Kasumi-1 (cell line): ENCODE measurements at places on chromosomes 4 and X.

GRCh38 chr4:40412388-40412787, 77.3 kb downstream of the CHRNA9 start:
- DNase-seq, result no peak

DNA sequence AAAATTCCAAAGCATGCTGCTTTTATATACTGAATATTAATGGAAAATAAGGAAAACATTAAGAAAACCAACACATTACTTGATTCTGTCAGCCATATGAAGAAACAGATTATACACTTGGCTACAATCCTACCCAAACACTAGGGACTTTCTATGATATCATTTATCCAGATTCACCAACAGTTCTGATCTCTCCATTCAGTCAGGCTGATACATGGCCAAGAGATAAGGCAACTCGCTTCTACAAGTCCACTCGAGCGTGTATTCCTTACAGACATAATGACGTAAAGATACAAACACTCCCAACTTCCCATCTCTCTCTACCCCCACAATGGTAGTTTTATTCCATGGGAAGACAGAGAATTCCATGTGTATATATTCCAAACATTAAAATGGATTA, 44.5 kb downstream of the NEK1 start:
- no peak for DNase-seq

- DNase-seq, result no peak
Measured at GRCh38 chr4:185742766-185743165, 69.2 kb downstream of the SORBS2 start.

- no peak for DNase-seq
Measured at GRCh38 chrX:76195579-76195978, 22.7 kb downstream of the PBDC1 start.
